ENCODE measurements at places on chromosomes 1 and 21.

GRCh38 chr21:25965951-25966707, 204.4 kb downstream of the APP start:
- DNase-seq, result no peak

GRCh38 chr21:39533545-39534380, 79.0 kb upstream of the B3GALT5 start:
- DNase-seq, result no peak

DNA sequence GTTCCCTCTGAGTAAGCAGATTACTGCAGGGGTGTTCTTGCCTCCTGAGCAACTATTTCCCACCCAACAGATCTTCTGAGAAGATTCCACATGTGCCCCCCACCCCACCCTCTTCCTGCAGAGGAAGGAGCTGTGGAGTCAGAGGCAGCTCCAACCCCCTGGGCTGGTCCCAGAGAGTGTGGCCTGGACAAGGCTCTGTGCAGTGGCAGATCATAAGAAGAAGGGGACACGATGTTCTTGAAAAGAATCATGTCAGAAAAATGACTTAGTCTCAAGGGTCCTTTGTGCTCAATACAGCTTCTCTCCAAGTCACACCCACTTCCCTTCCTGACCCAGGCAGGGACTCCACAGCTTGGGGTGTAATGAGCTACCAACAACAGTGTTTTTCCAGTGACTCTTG, 95.2 kb downstream of the SYF2 start:
- no peak for DNase-seq

DNA sequence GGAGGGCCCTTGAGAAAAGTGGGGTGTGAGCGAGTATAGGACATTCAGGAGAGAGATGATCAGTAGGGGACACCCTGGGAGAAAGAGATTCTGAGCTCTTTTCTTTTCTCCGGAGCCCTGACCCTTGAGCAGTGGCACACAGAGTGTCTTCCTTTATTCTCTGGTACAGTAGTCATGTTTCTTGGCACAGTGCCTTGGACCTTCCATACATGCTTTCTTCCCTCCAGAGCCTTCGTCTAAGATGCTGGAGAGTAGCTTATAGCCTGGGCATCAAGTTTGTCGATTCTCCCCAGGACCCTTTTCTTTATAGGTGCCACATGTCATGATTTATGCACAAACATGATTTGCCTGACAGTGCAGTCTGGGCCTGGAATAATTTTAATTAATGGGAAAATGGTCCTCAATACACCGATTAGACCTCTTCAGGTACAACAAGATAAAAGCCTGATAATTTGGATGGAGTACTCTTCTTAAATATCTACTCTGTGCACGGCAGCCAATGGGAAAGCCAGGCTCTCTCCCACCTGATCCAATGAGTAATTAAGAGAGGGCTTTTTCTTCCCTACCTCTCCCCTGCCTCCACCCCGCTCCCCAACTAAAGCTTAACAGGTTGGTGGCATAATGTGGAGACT, at the start of gene TBX19:
TSS of gene TBX19 (plus strand) at position 582 of the 632 bp plus-strand sequence. CDS start 214 bp downstream, outside the sequence.
- no peak for DNase-seq

DNA sequence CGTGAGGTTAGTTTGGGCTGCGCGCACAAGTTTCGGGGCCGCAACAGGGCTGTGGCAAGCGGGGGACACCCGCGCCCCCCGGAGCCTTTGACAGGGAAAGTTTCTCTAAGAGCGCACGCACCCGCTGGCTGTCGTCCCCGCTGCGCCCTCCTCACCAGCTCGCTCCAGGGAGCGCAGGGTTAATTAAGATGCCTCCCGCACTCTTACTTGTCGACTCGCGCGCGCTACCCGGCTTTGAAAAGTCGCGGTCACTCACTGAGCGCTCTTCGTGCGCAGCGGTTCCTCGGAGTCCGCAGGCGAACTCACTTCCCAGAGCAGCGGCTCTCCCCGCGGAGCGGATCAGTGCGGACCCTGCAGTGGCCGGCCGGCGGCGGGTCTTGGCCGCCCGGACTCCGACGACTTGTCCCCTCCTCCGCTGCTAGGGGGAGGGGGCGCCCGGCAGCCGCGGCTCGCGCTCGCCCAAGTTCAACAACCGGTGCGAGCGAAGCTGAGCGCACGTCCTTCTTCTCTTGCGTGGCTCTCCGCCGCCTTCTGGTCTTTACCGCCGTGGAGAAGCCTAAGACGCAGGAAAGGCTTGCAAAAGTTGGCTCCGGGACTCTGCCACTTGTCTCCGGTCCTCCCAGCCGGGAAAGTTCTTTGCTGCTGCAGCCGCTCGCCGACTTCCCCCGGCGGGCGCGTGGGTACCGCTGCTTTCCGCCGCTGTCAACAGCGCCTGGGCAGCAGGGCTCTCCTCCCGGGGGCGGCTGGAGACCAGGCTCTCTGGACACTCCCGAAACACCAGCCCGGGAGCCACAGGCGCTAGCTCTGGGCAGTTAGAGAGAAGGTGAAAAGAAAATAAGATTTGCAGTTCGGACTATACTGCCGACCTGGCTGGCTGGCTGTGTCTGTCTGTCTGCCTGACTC, 506 bp downstream of the JUN start:
- DNase-seq, result peak; percentile 18

DNA sequence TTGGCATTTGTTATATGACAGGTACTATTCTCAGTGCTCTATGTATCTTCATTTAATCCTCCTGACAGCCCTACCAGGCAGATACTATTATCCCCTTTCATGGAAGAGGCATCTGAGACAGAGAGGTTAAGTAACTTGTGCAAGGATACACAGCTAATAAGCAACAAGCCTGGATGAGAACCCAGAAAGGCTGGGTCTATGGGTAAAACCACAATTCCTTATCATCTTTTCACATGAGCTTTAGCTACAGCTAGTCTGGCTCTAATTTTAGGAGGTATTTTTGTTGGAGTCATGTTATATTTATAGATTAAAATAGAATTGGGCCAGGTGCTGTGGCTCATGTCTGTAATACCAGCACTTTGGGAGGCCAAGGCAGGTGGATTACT, 27.7 kb downstream of the DNTTIP2 start:
- no peak for DNase-seq

GRCh38 chr1:1826356-1827088, 48.3 kb upstream of the NADK start:
- DNase-seq, result no peak

GRCh38 chr1:51679435-51679834, 62.5 kb downstream of the OSBPL9 start:
- DNase-seq, result no peak

DNA sequence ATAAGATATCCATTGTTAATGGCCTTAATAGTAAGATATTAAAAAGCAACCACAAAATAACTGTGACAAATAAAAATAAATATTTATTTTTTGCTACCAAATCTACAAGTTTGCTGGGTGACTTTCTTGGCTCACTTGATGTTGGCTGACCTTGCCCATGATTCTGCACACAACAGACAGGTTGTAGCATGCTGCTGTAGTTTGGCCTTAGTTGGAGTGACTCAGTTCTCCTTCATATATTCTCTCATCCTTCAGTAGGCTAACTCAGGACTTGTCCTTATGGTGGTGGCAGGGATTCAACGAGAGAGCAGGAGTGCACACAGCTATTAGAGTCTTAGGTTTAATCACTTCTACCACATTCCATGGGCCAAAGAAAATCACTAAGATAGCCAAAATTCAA, 437.9 kb downstream of the MRPL39 start:
- DNase-seq, result no peak

All from activated T-helper 9 cell treated with anti-CD3 and anti-CD28 coated beads, Interleukin-2, amount 50 U/mL, for 16 hours (primary cell).